ENCODE measurements at places on chromosomes 13 and 19.

DNA sequence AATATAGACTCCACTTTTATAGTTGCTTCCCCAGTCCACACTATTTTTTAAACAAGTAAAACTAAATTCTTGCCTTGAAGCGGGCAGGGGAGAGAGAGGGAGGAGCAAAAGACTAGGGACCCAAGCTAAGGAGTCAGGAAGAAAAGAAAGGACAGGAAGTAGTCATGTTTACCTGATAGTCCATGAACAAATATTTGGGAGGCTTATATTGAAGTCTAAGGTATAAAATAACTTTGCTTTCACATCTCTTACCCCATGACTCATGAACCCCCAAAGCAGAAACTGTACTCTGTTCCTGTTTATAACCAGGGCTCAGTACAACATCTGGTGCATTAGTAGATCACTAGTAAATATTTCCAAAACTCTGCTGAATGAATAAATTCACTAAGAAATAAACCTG is 67.3 kb downstream of the ZAR1L start:
- no peak for DNase-seq

GRCh38 chr19:45177817-45178261 is at the start of gene TRAPPC6A:
TRAPPC6A (minus strand) TSS chr19:45178237; CDS start chr19:45178218, 19 bp downstream.
- DNase-seq = no peak

- no peak for DNase-seq
These were observed at the start of gene TMPRSS9 for GRCh38 chr19:2359992-2360685. TMPRSS9 (plus strand) TSS chr19:2360265; CDS start chr19:2389786, 29,521 bp downstream.

- DNase-seq = peak; percentile 27
These were observed at the start of gene SELENOW for GRCh38 chr19:47778049-47778953. SELENOW (plus strand) TSS chr19:47778703; CDS start chr19:47778786, 83 bp downstream.

- DNase-seq = no peak
These were observed 446.4 kb downstream of the GPC6 start for GRCh38 chr13:93672996-93673395.

DNA sequence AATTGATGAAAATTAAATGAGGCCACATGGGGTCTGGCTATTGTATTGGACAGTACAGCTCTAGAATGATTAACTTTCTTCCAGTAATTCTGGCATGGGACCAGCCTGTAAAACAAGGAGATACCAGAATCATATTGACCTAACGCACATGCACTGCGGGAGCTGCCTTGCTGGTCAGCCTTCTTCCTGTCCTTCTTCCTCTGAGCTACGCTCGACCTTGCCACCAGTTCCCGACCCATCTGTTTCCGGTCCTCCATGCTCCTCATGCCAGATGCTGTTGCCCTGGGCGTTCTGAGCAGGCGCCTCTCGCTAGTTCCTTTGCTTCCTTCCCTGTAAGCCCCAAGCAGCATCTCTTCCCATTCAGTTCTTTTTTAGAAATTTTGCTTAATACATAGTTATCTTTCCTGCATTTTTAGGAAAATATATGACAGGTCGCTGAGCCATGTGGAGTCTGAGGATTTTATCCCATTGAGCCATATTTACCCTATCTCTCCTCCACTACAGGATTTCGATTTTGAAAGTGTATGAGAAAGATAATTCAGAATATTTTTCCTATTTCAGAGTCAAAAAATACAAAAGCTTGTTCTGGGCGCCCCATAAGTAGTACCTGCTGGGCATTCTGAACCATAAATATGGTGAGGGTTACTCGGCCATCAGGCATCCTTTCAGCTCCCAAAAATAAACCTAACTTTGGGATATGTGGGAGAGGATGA is 38.6 kb downstream of the TNFRSF19 start:
- no peak for DNase-seq

DNA sequence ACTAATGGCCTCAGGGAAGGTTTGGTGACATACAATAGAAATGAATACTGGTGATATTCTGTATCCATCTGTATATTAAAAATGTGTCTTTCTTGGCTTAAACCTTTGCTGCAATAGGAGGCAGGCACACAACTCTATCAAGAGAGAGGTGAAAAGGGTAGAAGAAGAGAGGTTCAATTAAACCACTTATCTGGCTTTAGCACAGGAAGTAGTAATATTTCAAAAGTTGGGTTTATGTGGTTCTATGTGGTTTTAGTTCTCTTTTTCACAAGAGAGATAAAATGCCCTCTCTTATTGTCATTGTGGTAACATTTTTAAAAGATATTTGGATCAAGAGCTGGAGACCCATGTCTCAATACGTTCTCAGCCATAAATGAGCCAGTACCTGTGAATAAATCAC is 146.2 kb upstream of the FNDC3A start:
- no peak for DNase-seq

- DNase-seq = no peak
These were observed 26.5 kb downstream of the PIP5K1C start for GRCh38 chr19:3673506-3674439.

GRCh38 chr19:40768869-40769268 is 6.5 kb upstream of the MIA start:
- DNase-seq = no peak

DNA sequence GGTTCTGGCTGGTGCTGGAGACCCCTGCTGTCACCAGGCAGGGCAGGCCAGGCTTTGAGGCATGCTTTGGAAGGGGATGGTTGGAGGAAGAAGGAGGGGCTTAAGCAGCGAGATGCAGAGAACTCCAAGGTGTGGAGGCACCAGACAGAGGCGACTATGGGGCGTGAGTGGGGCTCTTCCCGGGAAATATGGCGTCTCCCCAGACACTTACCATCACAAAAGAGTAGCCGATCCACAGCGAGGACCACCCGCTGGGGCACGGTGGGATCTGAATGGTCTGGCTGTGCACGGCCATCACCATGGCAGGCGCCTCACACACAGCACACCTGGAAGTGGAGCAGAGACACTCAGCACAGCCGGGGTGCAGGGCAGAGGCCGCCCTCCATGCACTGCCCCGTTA is 151.9 kb downstream of the COL4A1 start:
- no peak for DNase-seq

Measured in AG04450 (cell line).